Hematopoietic multipotent progenitor cell (in vitro differentiated cells): ENCODE measurements at places on chromosomes 7 and 10.

DNA sequence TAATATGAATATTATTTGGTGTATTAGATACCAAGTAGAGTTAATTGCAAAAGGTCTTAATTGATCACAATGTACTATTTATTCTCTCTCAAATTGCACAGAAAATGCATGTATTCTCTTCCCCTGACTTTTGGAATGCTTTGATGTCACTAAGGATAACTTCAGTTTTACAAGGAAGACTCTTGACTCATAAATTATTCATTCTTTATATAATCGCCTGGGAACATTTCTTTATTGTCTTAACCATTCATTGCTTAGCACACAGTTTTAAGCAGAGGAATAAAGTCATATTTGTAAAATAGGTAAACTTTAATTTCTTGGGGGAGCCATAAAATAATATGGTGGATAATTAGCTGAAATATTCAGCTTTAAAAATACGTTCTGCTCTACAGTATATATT, 306.0 kb upstream of the TMEM229A start:
- DNase-seq, result no peak

- DNase-seq, result no peak
Measured at GRCh38 chr7:3712841-3713240, 411.8 kb downstream of the SDK1 start.

DNA sequence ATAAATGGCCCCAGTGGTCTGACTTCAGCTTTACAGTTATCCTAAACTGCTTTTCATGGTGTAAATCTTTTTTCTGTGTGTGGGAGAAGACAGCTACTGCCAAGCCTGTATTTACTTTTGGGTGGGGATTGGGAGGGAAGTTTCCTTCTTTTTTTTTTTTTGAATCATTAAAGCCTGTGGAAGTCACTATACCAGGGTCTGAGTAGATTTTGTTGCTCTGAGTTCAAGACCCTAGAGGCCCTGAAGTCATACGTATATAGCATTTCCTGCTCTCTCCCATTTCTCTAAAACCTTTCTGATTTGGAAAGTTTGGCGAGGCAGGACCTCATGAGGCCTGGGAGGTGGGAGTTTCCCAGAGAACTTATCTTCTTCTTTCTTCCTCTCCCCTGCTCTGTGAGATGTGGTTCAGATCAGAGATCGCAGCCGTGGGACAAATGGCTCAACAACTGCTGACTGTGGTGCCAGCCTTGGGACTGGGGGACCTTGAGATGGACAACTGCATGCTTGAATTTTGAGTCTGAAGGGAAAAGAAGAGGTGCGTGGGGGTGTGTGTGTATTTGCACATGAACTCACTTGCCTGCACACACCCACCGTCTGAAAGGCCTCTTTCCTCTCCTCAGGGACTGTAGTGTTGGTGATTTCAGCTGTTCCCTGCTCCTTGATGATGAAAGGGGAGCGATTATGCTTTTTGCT, 18.1 kb downstream of the LRMDA start:
- DNase-seq, result no peak

- no peak for DNase-seq
Measured at GRCh38 chr7:105680505-105681187, 99.4 kb upstream of the EFCAB10 start.

DNA sequence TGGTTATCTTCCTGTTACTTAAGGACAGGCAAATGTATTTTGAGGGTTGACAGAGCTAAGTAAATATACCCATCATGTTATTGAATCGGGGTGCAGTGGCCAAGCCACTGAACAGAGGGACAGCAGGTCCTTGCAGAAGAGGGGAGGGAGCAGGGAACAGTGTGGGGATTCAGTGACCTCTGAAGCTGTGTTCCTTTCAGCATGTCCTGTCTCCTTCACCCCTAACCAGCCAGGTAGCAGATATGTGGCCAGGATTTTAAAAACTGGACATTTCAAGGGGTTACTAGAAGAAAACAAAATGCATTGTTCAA, 12.7 kb downstream of the ANK3 start:
- no peak for DNase-seq

DNA sequence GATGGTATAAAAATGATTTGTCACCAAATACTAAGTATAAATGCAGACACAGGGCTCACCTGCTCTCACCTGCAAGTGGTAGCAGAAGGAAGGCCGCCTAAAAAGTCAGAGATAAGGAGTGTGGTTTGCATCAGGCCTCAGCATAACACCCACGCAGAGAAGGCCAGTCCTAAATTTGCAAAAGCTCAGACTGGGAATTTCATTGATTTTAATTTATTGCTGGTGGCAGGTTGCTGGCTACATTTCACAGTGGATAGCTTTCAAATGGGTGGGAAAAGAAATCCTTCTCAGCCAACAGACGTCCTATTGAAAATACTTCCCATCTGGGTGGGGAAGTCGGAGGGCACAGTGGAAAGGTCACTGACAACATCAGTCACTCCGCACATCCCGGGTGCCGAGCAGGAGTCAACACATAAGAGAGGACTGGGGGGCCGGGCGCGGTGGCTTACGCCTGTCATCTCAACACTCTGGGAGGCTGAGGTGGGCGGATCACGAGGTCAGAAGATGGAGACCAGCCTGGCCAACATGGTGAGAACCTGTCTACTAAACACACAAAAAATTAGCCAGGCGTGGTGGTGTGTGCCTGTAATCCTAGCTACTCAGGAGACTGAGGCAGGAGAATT, 561.8 kb upstream of the MKI67 start:
- DNase-seq, result no peak

- no peak for DNase-seq
Measured at GRCh38 chr7:129536323-129536722, 34.0 kb downstream of the SMKR1 start.

- DNase-seq, result no peak
Measured at GRCh38 chr10:126075009-126075408, 178.6 kb downstream of the FANK1 start.

- DNase-seq, result no peak
Measured at GRCh38 chr7:105016068-105016708, 2.2 kb downstream of the KMT2E start.

DNA sequence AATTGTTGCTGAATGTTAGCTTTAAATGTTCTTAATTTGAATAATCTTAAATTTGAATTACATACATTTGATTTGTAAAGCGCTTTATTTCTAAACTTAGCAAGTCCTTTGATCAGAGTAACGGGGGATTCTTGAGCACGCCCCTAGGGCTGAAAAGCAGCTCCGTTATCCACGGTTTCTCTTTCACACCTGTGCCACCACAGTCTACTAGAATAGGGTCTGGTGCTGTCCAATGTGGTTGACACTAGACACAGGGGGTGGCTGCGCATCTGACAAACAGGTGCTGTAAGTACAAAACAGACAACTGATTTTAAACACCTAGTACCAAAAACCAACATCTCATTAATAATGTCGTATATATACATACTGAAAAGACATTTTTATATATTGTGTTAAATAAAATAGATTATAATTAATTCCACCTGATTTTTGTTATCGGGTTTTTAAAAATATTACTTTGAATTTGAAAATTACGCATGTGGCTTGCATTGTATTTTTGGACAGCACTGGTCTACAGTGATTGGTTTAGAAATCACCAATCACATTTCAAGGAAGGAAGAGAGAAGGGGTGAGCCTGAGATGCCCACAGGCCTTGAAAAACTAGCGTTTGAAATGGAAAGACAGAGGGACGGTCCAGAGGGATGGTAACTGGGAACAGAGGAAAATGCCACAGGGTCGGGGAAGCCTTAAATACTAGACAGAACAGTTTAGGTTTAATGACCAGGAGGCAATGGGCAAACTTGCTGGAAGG, 7.3 kb downstream of the SEPHS1 start:
- no peak for DNase-seq

GRCh38 chr10:60147025-60147424, 240.7 kb upstream of the CCDC6 start:
- DNase-seq, result no peak

DNA sequence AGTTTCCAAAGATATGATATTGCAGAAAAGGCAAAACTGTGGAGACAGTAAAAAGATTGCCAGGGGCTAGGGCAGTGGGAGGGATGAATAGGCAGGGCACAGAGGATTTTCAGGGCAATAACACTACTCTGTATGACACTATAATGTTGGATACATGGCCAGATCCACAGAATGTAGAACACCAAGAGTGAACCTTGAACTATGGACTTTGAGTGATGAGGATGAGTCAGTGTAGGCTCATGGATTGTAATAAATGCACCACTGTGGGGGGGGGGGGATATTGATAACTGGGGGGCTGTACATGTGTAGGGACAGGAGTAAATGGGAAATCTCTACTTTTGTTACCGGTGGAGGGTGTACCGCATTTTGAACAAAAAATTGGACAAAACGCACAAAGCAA, 77.4 kb downstream of the ALOX5 start:
- DNase-seq, result no peak

GRCh38 chr10:104472505-104472904, 118.9 kb downstream of the CFAP58 start:
- no peak for DNase-seq

- DNase-seq, result no peak
Measured at GRCh38 chr7:23474094-23474828, 4.0 kb upstream of the IGF2BP3 start.

- DNase-seq, result peak; percentile 39
Measured at GRCh38 chr7:21543528-21544302, 876 bp downstream of the DNAH11 start.

DNA sequence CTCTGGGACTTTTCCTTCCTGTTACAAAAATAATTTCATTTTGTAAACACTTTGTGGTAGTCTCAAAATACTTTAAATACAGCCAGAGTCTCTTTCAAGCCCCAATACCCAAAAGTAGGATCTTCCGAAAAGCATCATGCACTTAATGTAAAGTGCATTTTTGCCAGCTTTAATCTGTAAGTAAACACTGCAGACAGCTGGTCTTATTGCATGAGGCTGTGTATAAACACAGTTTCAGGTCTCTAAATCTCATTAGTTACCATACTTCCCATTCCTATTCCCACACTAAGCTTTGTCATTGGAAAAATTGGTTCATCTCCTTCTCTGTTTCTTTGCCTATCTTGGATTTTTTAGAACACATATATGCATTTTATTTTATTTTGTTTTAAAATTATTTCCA, 87.6 kb upstream of the GNAI1 start:
- no peak for DNase-seq

GRCh38 chr10:3365630-3366029, 193.0 kb upstream of the PITRM1 start:
- no peak for DNase-seq

GRCh38 chr10:56586461-56586891, 225.4 kb upstream of the ZWINT start:
- DNase-seq, result no peak

DNA sequence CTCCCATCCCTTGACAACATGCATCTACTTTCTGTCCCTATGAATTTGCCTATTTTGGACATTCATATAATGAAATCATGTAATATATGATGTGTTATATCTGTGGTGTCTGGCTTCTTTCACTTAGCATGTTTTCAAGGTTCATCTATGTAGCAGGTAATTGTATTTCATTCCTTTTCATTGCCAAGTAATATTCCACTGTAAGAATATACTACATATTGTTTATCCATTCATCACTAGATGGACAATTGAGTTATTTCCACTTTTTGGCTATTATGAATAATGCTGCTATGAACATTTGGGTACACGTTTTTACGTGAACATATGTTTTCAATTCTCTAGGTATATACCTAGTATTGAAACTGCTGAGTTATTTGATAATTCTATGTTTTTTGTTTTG, 238.2 kb downstream of the PTEN start:
- DNase-seq, result no peak

GRCh38 chr7:92797693-92798092, 38.7 kb downstream of the CDK6 start:
- peak; percentile 20 for DNase-seq

DNA sequence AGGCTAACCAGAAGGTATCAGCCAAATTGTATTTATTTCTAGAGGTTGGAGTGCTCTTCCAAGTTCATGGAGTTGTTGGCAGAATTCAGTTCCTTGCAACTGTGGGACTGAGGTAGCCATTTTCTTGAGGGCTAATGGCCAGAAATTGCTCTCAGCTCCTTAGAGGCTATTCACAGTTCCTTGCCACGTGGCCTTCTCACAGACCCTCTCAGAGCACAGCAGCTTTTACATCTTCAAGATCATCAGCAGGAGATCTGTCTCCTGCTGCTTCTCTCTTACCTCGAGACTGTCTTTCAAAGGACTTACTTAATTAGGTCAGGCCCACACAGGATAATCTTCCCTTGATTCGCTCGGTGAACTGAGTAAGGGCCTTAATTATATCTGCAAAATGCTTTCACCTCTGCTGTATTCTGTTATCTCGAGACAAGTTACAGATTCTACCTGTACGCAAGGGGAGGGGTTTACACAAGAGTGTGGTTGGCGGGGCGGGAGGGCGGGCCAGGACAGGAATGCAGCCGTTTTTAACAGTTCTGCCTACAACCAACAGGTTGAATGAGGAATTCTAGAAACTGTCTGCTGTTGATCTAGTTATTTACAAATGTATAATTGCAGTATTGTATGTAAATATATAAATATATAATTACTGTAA, 15.0 kb downstream of the MIOS start:
- no peak for DNase-seq

- no peak for DNase-seq
Measured at GRCh38 chr10:124092250-124092859, 1.0 kb downstream of the CHST15 start.

GRCh38 chr7:34787586-34787985, 129.6 kb downstream of the NPSR1 start:
- DNase-seq, result no peak

DNA sequence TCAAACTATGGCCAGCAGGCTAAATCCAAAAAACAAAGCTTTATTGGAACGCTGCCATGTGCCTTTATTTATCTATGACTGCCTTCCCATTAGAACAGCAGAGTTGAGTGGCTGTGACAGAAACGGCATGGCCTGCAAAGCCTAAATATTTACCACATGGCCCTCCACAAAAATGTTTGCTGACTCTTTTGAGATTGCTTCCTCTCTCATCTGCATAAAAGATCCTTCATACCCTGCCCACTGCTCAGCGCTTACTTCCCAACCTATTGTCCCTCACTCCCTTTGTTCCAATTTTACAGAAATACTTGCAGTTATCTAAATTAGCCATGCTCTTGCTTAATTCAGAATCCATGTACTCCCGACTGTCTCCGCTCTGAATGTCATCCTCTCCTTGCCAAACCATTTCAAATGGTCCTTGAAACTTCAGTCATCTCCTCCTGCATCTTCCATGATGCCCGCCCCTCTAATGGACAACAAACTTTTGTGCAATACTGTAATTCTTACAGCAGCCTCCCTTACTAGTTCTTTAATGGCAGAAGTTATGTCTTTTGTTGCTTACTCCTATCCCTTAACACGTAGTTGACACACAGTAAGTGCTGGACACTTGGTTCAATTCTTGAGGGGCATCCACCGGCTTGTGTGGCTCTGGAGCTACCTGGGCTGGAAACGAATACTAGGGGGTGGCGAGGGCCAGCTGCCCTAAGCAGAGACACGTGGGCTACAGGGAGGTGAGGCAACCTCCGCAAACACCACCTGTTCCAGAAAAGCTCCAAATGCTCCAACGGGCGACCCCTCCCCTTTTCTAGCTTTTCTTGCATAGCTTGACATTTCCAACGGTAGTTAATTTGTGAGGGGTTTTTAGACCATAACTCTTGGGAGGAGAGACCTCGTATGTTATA, 832 bp downstream of the XRCC2 start:
- DNase-seq, result no peak

- DNase-seq, result no peak
Measured at GRCh38 chr10:34816085-34816496, 995 bp upstream of the PARD3 start.
